Osteocyte (in vitro differentiated cells): ENCODE measurements at places on chromosomes 6 and 20. TPM values are rescaled to one million over a fixed set of nuclear protein-coding genes. Genes with fewer than 3 reads are reported as not detected.
A peak's percentile ranks its signal among the peaks of the same experiment; 100 is the strongest.

BPIFA1 gene
- total RNA-seq: not detected in 2 replicates

VEGFA gene
- total RNA-seq: 59.5 and 69.7 TPM in 2 replicates

UBE2C gene
- 21.3 and 21.9 TPM in 2 replicates for total RNA-seq

CCN6 gene
- not detected in 2 replicates for total RNA-seq

- H3K27me3 ChIP-seq: peaks cover 10% of the 10 kb centered on the region
- no peaks in the 10 kb centered on the region for H3K36me3 ChIP-seq
- H3K27ac ChIP-seq: no peak overlapping the region
- DNase-seq: no peak
- no peak overlapping the region for H3K4me3 ChIP-seq
- no peaks in the 10 kb centered on the region for H3K4me1 ChIP-seq
These were observed 37.0 kb upstream of the XRN2 start for GRCh38 chr20:21266191-21266536.

GRCh38 chr6:13834790-13835189, 20.4 kb upstream of the MCUR1 start:
- no peak overlapping the region for H3K27ac ChIP-seq
- H3K27me3 ChIP-seq: peaks cover 13% of the 10 kb centered on the region
- H3K36me3 ChIP-seq: no peaks in the 10 kb centered on the region
- peak; percentile 15 for DNase-seq

HRH3 gene
- not detected in 2 replicates for total RNA-seq

DEFB124 gene
- not detected in 2 replicates for total RNA-seq

- H3K4me1 ChIP-seq: peaks cover 15% of the 10 kb centered on the region
- H3K36me3 ChIP-seq: peaks cover 25% of the 10 kb centered on the region
- H3K4me3 ChIP-seq: no peak overlapping the region
- H3K27ac ChIP-seq: no peak overlapping the region
- DNase-seq: no peak
- no peaks in the 10 kb centered on the region for H3K27me3 ChIP-seq
These were observed 81.6 kb downstream of the FAM120B start for GRCh38 chr6:170388113-170388512.

MTCH1 gene
- total RNA-seq: 175 and 180 TPM in 2 replicates

SLC4A11 gene
- 2.4 and 3.2 TPM in 2 replicates for total RNA-seq

SPAG4 gene
- total RNA-seq: 1.8 and 1.9 TPM in 2 replicates

DEFB132 gene
- not detected in 2 replicates for total RNA-seq

GRCh38 chr6:159716247-159717096, 10.8 kb upstream of the WTAP start:
- no peak overlapping the region for H3K4me3 ChIP-seq
- DNase-seq: no peak
- peaks cover 6% of the 10 kb centered on the region for H3K4me1 ChIP-seq
- H3K27ac ChIP-seq: no peak overlapping the region
- no peaks in the 10 kb centered on the region for H3K27me3 ChIP-seq

- no peaks in the 10 kb centered on the region for H3K27me3 ChIP-seq
- H3K27ac ChIP-seq: no peak overlapping the region
- H3K4me3 ChIP-seq: no peak overlapping the region
- no peaks in the 10 kb centered on the region for H3K4me1 ChIP-seq
- H3K36me3 ChIP-seq: no peaks in the 10 kb centered on the region
These were observed 149.0 kb downstream of the PDSS2 start for GRCh38 chr6:107310362-107310761.

- peak overlapping the region; percentile 30 for H3K4me3 ChIP-seq
- H3K27me3 ChIP-seq: no peaks in the 10 kb centered on the region
- H3K4me1 ChIP-seq: peaks cover 80% of the 10 kb centered on the region
- no peaks in the 10 kb centered on the region for H3K36me3 ChIP-seq
- no peak for DNase-seq
These were observed 45.3 kb upstream of the FAM50B start for GRCh38 chr6:3803627-3804468.

GRCh38 chr6:169201985-169202384, 51.7 kb downstream of the THBS2 start:
- peaks cover 12% of the 10 kb centered on the region for H3K36me3 ChIP-seq
- peaks cover 3% of the 10 kb centered on the region for H3K4me1 ChIP-seq
- H3K4me3 ChIP-seq: no peak overlapping the region
- peak; percentile 38 for DNase-seq
- no peak overlapping the region for H3K27ac ChIP-seq

PLCB4 gene
- total RNA-seq: 5.1 and 5.3 TPM in 2 replicates

DNA sequence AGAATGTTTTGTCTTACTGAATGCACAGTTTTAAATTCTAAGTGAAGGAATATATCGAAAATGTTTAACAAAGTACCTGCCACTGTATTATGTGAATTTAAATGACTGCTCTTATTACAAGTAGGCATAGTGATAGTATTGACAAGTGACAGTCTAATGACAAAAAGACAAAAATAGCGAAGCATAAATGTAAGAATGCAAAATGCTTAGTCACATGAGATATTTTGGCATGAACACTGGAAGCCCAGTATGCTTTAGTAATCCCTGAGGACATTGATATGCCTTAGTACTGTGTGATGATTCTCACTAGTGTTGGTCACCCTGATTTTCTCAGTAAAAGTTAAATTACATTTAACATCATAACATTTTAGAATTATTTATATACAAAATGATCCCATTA, 153.5 kb downstream of the EYA4 start:
- H3K4me3 ChIP-seq: no peak overlapping the region
- H3K27me3 ChIP-seq: peaks cover 9% of the 10 kb centered on the region
- H3K36me3 ChIP-seq: no peaks in the 10 kb centered on the region
- no peak overlapping the region for H3K27ac ChIP-seq
- no peak for DNase-seq

- DNase-seq: no peak
- no peaks in the 10 kb centered on the region for H3K36me3 ChIP-seq
- peaks cover 22% of the 10 kb centered on the region for H3K4me1 ChIP-seq
- H3K4me3 ChIP-seq: no peak overlapping the region
These were observed 19.6 kb downstream of the CYB5R4 start for GRCh38 chr6:83878902-83879644.

- H3K27ac ChIP-seq: no peak overlapping the region
- no peaks in the 10 kb centered on the region for H3K36me3 ChIP-seq
- no peak overlapping the region for H3K4me3 ChIP-seq
- no peaks in the 10 kb centered on the region for H3K4me1 ChIP-seq
- peak; percentile 77 for DNase-seq
- H3K27me3 ChIP-seq: peaks cover 2% of the 10 kb centered on the region
These were observed 208.8 kb downstream of the DLL1 start for GRCh38 chr6:170082067-170082466.
